ENCODE measurements at places on chromosomes 7 and 10. TPM values are rescaled to one million over a fixed set of nuclear protein-coding genes. Genes with fewer than 3 reads are reported as not detected.

The CASP7 gene
- total RNA-seq, result 5.9 TPM

The CYP3A7 gene
- not detected for total RNA-seq

The EN2 gene
- total RNA-seq, result not detected

The SUFU gene
- total RNA-seq, result 6.1 TPM

The AKR1D1 gene
- total RNA-seq, result not detected

The PPP1R17 gene
- not detected for total RNA-seq

The UNCX gene
- not detected for total RNA-seq

The LGI1 gene
- total RNA-seq, result not detected

The MET gene
- total RNA-seq, result 9.2 TPM

The CPA2 gene
- total RNA-seq, result not detected

The KAT6B gene
- total RNA-seq, result 47.5 TPM

The AZGP1 gene
- 114 TPM for total RNA-seq

The BNIP3 gene
- 112 TPM for total RNA-seq

The SORCS1 gene
- 0.43 TPM for total RNA-seq

The ACBD7 gene
- total RNA-seq, result not detected

The TRA2A gene
- total RNA-seq, result 32.6 TPM

The TEX36 gene
- total RNA-seq, result not detected

The DNAAF5 gene
- total RNA-seq, result 22.1 TPM

The TUBB8 gene
- not detected for total RNA-seq

The SORBS1 gene
- total RNA-seq, result 1,045 TPM

The NME8 gene
- total RNA-seq, result not detected

The CUBN gene
- total RNA-seq, result 0.54 TPM

The TAX1BP1 gene
- total RNA-seq, result 149 TPM

The HMX2 gene
- not detected for total RNA-seq

The WNT8B gene
- not detected for total RNA-seq

The NKX2-3 gene
- total RNA-seq, result not detected

The CPA4 gene
- total RNA-seq, result 0.16 TPM

The CCDC186 gene
- 19.5 TPM for total RNA-seq

The TBC1D12 gene
- total RNA-seq, result 6.3 TPM

The FOXI2 gene
- total RNA-seq, result 0.24 TPM

The PODXL gene
- total RNA-seq, result 76.2 TPM

The GALNT17 gene
- total RNA-seq, result 60.6 TPM

The CLCN1 gene
- total RNA-seq, result not detected

The AGBL3 gene
- 1.4 TPM for total RNA-seq

The FBXL13 gene
- 0.32 TPM for total RNA-seq

The PDZD7 gene
- 0.40 TPM for total RNA-seq

The GIMAP4 gene
- 18.2 TPM for total RNA-seq

The LAMTOR4 gene
- total RNA-seq, result 89.1 TPM

The SLC18A3 gene
- total RNA-seq, result not detected

The STAG3 gene
- 0.43 TPM for total RNA-seq

The CADPS2 gene
- total RNA-seq, result 6.3 TPM

The ZNHIT1 gene
- total RNA-seq, result 50.1 TPM

The ZNF655 gene
- total RNA-seq, result 42.1 TPM

The DNA2 gene
- total RNA-seq, result 3.5 TPM

The BHLHA15 gene
- not detected for total RNA-seq

The HHEX gene
- total RNA-seq, result 4.4 TPM

The STRIP2 gene
- total RNA-seq, result 20.4 TPM

The GNAT3 gene
- not detected for total RNA-seq

The MICU1 gene
- 43.2 TPM for total RNA-seq

The ADK gene
- total RNA-seq, result 28.0 TPM

The CLDN3 gene
- total RNA-seq, result not detected

The UNC5B gene
- 22.4 TPM for total RNA-seq

The OR2A5 gene
- total RNA-seq, result not detected

The ANKIB1 gene
- total RNA-seq, result 59.4 TPM

The DDX56 gene
- 25.9 TPM for total RNA-seq

The RNF32 gene
- 0.38 TPM for total RNA-seq

The UPF2 gene
- total RNA-seq, result 15.2 TPM

Measured in cardiac septum (tissue), 1 donor.